KBM-7 (cell line): ENCODE measurements at places on chromosomes 1 and 21.

- DNase-seq: no peak
Measured at GRCh38 chr1:1306070-1306660, 1.6 kb downstream of the ACAP3 start.

DNA sequence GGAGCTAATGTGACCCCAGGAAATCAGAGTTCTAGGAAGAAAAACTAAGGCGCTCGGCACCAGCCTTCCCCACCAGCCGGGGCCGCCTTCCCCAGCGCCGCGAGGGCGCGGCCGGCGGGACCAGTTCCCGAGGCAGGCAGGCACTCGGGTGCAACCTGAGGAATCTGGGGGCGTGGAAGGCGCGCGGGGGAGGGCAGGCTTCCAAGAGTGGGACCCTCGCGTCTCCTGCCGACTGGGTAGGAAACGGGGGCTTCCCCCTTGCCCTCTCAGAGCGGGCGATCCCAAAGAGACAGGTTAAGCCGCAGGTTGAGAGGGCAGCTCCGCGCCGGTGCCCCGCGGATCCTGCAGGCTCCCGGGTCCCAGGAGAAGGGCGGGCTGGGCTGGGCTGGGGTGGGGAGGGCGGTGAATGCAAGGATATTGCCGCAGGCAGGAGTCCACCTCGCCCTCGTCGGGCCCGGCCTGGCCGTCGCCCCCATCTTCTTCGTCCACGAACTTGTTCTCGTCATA lies 431 bp downstream of the ARPC5 start:
- peak; percentile 27 for DNase-seq

DNA sequence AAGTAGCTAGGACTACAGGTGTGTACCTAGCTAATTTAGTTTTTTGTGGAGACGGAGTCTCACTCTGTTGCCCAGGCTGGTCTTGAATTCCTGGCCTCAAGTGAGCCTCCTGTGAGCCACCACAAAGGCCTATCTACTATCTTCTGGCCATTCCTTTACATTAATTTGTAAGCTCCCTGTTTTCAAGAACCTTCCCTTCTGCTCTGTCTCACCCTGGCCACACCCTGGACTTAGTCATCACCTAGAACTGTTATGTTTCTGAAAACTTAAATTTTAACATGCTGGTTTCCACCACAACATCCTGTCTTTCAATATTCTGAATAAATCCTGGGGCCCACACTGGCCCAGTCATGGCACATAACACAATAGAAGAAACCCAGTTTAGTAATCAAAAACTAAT lies 4.9 kb upstream of the B4GALT3 start:
- DNase-seq: no peak

- DNase-seq: no peak
Measured at GRCh38 chr1:194052514-194053338, 866.3 kb upstream of the B3GALT2 start.

GRCh38 chr21:23534850-23535249 lies 2072.4 kb downstream of the MRPL39 start:
- no peak for DNase-seq

GRCh38 chr1:15353839-15354579 lies 55.7 kb upstream of the EFHD2 start:
- no peak for DNase-seq

GRCh38 chr1:207970329-207971233 lies 59.7 kb upstream of the CD34 start:
- no peak for DNase-seq

GRCh38 chr1:87644579-87645190 lies 316.0 kb downstream of the LMO4 start:
- no peak for DNase-seq

DNA sequence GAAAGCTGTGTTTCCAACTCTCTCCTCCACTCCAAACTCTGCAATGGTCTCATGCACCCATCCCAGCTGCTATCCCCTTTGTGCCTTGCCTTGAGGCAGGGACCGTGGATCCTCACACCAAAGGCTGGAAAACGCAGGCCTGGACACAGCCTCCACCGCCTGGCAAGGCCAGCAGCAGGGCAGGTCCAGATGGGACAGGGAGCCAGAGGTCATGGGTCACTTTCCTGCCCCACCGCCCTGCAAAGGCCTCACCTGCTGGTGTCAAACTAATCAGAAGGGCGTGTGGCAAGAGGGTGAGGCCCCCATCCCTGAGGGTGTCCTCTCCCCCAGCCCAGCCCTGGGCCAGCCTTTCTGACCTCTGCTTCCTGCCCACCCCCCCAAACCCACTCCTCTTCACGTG lies 106.3 kb downstream of the PAX7 start:
- no peak for DNase-seq

DNA sequence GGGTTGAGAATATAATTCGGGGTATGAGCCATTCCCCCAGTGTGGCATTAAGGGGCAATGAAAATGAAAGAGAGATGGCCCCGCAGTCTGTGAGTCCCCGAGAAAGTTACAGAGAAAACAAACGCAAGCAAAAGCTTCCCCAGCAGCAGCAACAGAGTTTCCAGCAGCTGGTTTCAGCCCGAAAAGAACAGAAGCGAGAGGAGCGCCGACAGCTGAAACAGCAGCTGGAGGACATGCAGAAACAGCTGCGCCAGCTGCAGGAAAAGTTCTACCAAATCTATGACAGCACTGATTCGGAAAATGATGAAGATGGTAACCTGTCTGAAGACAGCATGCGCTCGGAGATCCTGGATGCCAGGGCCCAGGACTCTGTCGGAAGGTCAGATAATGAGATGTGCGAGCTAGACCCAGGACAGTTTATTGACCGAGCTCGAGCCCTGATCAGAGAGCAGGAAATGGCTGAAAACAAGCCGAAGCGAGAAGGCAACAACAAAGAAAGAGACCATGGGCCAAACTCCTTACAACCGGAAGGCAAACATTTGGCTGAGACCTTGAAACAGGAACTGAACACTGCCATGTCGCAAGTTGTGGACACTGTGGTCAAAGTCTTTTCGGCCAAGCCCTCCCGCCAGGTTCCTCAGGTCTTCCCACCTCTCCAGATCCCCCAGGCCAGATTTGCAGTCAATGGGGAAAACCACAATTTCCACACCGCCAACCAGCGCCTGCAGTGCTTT lies 9.4 kb downstream of the PROX1 start:
- DNase-seq: no peak

DNA sequence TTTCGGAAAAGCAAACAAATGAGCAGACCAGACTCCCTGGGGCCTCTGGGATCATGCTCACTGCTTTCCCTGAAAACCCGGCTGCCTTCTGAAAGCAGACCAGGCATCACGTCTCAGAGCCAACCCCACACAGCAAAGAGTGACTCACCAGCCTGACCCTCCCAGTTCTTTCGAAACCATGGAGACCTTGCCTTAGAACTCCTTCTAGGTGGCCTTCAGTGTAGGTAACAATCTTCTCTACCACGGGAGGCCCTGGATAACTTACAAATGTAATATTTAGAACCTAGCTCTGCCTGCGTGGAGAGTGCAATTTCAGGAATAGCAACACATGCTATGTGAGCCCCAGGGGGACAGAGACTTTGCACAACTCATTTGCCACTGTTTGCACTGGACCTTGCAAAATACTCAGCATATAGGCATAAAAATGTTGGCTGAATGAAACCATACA lies 105.2 kb downstream of the SUSD4 start:
- DNase-seq: no peak

DNA sequence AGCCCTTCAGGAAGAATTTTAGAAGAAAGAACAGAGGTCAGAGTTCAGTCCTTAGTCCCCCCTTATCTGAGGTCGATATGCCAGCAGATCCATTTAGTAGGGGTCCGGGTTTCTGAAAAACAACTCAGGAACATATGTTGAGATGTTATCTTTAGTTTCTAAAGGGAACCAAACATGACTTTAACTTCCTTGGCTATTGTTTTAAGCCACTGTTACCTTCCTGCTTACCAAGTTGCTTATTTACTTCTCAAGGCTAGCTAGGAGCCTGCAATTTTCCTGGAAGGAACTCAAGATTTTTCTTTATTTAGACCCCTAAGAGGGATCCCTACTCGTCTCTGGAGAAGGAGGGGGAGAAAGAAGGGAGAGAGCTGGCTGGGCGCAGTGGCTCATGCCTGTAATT lies 54.3 kb downstream of the KCNC4 start:
- DNase-seq: no peak

DNA sequence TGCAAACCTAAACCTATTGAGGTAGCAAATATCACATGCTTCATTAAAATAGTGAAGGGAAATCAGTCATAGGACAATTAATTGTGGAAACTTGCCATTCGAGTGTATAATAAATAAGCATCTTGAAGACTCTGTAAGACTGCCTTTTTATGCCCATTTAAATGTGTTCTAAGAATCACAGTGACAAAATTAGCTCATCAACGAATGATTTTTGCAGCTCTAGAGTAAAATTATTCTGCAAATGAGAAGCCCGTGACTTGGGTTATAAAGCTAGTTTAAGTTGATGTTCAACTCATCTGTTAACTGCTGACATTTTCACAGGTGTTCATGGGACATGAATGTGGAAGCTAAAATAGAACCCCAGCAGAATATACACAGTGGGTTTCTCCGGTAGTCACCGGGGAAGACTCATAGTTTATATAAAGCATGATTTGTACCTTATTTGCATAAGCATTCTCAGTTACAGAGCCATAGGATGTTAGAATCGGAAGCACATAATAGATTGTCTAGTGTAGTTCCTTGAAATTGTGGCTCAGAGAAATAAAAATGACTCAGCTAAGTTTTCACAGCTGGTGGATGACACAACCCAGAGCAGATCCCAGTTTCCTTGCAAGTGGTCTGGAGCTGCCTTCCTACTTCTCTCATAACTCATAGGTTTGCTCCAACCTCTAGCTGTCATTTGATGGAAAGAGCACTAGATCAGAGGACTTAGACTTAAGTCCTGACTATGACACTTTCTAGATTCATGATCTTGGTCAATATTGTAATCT lies 107.3 kb downstream of the UCHL5 start:
- DNase-seq: peak; percentile 43

DNA sequence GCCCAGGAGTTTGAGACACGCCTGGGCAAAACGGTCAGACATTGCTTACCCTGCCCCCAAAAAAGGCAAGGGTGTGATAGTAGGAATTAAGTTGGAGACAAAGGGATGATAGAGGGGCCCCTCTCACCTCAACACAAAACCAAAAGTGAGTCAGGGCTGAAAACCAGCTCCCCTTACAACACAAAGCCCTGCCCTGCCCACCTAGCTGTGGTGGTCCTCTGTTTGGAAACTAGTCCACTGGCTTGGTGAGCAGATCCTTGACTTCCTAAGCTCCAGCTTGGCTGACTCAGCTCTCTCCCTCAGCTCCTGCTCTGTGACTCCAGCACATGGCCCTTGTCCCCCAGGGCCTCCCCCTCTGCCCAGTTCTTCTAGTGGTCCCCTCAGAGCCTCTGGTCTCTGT lies 603.8 kb downstream of the PTPRC start:
- no peak for DNase-seq

DNA sequence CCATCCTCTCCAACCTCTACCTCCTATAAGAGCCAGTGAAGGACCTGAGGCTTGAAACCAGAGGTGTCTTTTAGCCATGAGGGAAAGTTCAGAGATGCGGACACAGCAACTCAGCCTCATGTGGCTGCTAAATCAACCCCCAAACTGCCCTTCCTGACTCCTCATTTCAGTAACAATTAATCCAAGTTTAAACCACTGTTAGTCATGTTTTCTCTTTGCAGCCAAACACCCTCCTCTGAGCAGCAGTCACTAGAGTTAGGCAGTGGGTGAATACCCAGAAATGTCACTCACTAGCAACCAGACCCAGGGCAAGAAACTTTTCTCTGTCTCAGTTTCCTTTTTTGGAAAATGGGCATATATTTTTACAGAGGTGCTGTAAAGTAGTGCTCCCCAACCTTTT lies 71.2 kb downstream of the KCNJ15 start:
- no peak for DNase-seq

GRCh38 chr1:165834229-165834628 lies 6.8 kb downstream of the UCK2 start:
- DNase-seq: no peak

DNA sequence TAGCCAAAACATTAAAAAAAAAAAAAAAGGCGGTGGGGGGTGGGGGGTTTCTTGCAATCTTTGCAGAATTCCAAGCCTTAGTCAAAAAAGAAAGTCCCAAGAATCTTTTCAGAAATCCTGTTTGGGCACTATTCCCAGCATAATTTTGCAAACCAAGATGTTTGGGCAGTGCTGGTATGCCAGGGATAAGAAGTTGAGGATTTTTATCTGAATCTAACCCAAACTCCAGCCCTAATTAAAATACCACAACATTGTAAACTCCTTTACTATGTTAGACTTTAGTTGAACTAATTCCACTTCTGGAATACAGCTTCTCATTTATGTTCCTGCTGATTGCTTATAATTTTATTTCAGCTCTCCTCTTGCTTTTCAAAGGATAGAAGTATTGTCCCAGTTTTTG lies 504.1 kb upstream of the ADGRL2 start:
- DNase-seq: no peak

DNA sequence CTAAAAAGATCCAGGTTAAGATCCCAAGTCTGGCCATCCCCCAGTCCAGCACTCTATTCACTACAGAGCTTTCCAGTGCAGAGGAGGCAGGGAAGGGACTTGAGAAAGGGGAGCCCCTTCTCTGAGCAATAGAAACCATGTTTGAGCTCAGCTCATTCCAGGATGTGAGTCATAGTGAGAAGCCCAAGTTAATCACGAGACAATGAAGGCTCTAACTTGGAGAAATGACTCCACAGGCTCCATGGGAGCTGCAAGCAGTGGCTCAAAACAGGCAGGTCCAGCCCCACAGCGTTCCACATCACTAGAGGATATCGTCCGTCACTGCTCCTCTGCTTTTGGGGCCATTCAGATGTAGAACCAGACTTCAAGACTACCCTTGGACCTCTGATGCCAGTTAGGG lies 59.1 kb downstream of the CAMK2N1 start:
- no peak for DNase-seq

DNA sequence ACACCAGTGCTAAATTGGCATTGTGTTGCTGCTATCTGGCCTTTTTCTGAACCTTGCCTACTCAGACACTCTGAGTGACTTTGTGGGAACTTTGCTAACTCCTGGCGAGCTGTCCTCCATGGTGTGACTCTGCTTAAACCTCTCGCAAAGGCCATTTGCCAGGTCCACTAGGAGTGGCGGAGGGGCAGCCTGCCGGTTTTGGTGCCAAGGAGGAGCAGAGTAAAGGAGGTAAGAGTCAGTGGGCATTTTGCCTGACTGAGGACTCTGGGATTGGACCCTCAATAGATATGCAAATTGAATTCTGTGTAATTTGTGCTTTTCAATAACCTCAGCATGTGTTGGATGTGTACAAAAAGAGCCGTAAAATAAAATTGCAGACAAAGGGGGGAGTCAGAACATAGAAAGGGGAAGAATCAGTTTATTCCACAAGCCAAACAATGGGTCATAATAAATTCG lies 386.6 kb upstream of the NFIA start:
- no peak for DNase-seq

DNA sequence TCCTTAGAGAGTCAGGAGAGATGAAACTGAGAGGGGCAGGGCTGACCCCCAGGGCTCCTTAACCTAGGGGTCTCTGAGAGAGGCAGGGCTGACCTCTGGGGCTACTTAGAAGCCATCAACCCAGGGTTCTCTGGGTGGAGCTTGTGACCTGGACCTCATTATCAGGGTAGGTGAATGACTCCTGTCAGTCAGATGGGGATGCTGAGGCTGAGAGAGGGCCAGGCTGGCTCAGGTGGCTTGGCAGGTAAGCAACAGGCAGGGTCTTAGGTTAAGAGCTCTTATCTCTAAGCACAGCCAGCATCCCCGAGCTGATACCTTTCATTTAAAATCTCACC lies 160.9 kb downstream of the PTPRU start:
- no peak for DNase-seq

- peak; percentile 71 for DNase-seq
Measured at GRCh38 chr1:41371630-41372599, 10.7 kb downstream of the FOXO6 start.
